ENCODE measurements at places on chromosomes 13 and 19.

DNA sequence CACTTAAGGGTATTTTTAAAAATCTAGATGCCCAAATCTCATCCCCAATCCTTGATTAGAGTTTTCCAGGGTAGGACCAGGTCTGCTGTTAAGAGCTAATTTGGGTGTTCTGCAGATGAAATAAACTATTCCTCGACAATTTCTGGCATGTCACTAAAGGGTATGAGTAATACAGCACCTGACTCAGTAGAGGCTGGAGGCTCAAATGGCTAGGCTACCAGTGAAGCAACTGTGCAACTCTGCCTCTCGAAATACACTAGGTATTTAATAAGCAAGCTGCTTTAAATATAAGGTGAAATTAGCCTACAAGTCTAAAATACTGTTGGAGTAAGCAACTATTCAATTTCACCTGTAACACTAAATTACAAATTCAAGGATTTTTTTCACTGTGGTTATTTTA is 1.5 kb downstream of the RNF6 start:
- no peak for DNase-seq

DNA sequence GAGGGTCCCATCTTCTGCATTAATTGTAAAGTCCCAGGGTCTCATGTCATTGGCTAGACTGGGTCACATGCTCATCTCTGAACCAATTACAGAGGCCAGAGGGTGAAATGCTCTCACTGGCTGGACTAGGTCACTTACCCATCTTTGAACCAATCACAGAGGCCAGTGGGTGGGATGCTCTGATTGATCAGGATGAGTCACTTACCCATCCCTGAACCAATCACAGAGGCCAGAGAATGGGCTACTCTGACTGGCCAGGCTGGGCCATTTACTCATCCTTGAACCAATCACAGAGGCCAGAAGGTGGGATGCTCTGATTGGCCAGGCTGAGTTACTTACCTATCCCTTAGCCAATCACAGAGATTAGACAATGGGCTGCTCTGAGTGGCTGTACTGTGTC is 5.3 kb downstream of the MISP start:
- no peak for DNase-seq

- DNase-seq = no peak
Measured at GRCh38 chr19:16542910-16543472, 754 bp upstream of the CHERP start.

GRCh38 chr13:97328222-97328790 is 105.7 kb upstream of the RAP2A start:
- no peak for DNase-seq

GRCh38 chr19:6610934-6611852 is 20.2 kb upstream of the CD70 start:
- DNase-seq = no peak

- DNase-seq = no peak
Measured at GRCh38 chr19:4660181-4660791, 9.9 kb downstream of the MYDGF start.

DNA sequence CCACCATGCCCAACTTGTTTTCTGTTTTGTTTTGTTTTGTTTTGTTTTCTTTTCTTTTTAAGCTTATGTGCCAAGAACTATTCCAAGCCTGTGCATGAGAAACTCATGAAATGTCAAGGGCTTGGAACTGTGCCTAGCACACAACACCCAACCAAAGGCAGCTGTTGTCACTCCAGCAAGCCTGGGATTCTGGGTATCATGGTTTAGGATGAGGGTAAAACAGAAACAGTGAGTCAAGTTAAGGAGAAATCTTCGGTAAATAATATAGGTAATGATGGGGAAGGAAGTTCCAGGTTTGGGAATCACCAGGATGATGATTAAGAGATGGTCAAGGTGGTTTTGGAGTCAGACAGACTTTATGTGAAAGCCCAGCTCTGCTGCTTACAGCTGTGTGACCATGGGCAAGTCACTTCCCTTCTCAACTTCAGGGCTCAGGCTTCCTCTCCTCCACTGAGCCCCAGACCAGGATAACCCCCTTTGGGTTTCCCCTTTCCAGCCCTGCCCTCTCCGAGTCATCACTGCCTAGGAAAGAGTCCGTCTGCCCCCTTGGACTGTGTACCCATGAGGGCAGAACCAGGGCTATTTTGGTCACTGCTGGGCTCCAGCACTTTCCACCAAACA is 5.0 kb downstream of the PVR start:
- DNase-seq = no peak

- no peak for DNase-seq
Measured at GRCh38 chr19:35757231-35757748, 461 bp upstream of the HSPB6 start.

GRCh38 chr19:12782174-12782423 is 6.7 kb upstream of the HOOK2 start:
- no peak for DNase-seq

DNA sequence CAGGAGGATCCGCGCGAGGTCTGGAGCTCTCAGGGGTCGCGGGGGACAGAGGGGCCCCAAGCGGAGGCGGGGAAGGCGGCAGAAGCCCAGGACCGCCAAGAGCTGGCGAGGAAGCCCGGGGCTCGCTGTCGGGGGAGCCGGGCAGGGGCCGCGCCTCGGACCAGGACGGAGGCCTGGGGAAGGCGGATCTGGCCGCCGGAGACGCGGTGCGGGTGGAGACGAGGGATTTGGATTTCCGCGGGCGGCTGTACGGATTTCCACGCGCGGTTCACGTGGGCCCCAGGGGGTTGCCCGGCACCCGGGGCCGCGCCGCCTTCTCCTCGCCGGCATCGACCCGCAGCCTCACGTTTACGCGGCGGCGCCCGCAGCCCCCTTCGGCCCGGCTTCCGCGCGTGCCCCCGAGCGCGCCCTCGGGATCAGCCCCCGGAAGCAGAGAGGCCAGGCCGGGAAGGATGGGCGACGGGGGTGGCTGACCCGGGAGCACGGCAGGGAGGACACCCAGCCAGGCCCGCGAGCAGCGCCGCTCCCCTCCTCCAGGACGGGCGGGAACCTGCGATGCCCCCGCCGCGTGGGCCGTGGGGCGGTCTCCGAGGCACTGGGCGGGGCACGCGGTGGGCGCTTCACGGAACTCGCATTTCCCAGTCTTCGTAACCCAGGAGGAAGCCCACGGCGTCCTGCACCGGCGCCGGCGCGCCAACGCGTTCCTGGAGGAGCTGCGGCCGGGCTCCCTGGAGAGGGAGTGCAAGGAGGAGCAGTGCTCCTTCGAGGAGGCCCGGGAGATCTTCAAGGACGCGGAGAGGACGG is 4.7 kb downstream of the F7 start:
- no peak for DNase-seq

DNA sequence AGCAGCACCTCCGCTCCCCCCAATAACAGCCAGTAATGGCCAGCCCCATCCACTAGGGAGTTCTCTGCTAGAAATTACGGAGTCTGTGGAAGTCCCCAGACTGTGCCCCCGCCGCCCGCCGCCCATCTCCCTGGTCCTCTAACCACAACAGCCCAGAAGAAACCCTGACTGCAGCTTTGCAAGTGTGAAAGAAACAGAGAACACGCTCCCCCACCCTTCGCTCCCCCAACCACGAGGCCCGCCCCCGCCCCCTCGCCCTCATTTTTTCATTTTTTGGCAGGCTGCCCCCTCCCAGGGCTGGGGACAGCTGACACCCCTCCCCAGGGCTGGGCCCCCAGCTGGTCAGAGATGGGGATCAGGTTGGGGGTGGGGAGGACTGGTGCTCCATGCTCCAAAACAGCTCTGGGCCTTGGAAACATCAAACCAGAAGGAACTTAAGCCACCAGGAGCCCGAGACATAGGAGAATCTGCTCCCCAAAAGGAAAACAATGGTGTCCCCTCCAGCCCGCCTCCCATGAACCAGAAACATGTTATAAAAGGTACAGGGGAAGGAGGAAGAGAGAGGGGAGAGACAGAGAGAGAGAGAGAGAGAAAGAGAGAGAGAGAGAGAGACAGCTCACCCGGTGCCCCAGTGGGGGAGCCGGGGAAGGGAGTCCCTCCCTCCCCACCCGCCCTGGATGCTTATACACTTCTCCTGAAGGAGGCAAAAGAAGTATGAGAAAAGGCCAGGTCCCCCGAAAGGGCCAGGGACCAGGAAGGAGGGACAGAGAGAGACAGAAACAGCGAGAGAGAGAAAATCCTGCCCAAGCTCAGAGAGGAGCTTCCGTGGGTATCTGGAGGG is 29.8 kb upstream of the ASF1B start:
- peak; percentile 21 for DNase-seq

GRCh38 chr19:33627526-33627925 is 5.8 kb downstream of the CHST8 start:
- DNase-seq = no peak

DNA sequence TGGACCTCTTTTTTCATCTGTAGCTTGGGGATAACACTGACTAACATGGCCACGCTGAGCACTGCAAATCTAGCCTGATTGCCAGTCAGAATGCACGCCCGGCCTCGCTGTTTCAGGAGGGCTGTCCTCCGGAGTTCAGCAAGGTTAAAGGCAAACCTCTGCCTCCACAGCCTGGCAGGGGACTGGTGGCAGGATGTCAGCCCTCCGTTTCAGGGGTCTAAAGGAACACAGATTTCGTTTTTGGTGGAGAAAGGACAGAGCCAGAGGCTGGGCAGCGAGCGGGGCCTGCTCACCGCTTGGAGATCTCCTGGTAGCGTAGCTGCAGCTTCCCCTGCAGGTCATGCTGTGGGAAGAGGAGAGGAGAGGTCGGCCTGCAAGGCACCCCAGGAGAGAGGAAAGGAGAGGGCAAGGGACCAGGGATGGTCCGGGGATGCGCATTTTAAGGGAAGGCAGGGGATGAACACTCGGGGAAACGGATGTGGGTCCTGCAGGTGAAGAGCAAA is 560 bp downstream of the NDUFA7 start:
- no peak for DNase-seq

DNA sequence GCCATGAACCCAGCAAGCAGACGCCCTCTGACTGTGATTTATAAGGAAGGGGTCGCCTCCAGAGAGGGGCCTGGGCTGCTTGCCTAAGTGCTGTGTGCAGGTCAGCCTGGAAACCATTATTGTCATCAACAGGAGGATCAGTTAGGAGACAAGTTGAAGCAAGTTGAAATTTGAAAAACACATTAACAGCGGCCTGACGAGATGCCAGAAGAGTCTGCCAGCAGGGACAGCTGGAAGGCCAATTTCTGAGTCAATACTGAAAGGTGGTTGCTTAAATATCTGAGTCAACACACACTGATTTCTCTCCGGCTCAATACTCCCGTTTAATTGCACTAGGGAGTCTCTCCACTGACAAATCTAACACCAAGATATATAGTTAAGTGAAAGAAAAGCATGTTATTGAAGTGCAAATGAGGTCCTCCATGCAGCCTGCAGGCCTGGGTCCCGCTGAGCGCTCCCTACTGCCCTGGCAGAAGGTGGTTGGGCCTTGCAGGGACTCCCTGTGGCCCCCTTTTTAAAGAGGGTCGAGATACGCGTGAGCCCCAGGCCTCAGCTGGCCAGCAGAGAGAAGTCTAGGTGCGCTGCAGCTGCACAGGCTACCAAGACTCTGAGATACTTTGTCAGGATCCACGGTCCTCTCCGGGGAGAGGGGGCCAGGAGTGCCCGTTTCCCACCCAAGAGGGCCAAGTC is 91.1 kb downstream of the RNASEH2B start:
- no peak for DNase-seq

DNA sequence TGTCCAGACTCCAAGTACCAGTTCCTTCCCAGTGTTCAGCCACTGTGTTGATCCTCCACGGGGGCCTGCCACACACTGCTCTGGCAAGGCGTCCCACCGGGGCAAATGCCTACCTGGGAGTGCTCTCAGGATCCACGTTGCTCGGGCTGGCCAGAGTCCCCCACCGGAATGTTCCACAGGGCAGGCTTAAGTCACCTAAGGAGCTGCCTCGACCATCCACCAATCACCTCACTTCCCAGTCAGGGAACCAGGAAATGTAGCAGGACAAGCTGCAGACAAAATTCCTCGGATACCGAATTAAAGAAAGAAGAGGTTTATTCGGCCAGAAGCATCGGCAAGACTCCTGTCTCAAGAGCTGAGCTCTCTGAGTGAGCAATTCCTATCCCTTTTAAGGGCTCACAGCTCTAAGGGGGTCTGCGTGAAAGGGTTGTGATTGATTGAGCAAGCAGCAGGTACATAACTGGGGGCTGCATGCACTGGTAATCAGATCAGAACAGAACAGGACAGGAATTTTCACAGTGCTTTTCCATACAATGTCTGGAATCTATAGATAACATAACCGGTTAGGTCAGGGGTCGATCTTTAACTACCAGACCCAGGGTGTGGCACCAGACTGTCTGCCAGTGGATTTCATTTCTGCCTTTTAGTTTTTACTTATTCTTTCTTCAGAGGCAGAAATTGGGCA is 56.9 kb upstream of the EDNRB start:
- DNase-seq = no peak

- no peak for DNase-seq
Measured at GRCh38 chr13:27131906-27132305, 39.7 kb downstream of the USP12 start.

DNA sequence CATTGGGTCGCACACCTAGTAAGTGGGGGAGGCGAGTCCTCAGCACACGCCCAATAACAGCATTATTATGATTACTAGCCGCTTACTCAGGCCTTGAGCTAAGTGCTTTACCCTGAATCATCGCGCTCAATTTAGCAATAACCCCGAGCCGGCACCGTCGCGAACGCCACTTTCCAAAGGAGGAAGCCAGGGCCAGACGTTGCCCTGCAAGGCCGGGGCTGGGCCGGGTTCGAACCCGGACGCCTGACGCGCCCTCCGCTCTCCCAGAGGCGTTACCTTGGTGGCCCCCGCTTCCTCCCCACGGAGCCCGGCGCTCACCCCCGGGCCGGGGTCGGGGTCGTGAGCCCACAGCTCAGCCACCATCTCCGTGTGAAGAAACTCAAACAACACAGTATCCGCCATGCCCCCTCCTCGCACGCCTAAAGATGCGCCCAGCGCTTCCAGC is at the start of gene TRAPPC6A:
Gene TRAPPC6A (minus strand): TSS at position 421 of the 445 bp plus-strand sequence. CDS start 19 bp downstream, at position 402.
- no peak for DNase-seq

DNA sequence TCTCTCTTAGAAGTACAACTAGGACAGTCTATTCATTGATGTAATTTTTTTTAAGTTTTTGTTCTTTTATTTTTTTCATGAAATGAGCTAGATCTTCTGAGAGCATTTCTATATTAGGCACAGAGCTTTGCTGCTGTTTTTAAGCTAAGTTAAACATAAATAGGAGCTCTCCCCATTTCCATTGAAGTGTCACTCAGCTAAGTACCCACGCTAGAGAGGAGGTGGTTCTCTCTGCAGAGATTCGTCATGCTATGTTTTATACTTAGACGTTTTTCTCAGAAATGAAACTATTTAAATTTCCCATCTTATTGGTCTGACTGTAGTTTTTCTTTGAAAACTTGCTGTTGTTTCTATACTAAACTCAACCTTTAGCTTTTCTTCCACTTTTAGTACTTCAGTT is 271.5 kb downstream of the PCDH9 start:
- DNase-seq = no peak
